ENCODE measurements at places on chromosomes 7 and 10.

DNA sequence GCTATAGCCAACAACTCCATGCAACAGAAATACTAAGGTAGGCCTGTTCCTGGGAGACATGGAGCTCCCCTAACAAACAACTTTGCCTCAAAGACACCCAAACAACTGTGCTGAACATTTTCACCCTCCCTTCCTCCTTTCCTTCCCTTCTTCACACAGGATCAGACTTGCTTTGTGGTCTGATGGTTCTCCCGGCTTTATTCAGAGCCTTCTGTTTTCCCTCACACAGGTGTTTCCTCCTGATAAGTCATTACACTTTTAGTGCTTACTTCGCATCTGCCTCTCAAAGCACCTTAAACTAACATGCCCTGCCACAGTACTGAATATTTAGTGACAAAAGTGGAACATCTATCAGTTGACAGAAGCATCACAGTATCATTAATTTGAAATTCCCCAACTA is 56.3 kb upstream of the YAE1 start:
- DNase-seq = no peak

DNA sequence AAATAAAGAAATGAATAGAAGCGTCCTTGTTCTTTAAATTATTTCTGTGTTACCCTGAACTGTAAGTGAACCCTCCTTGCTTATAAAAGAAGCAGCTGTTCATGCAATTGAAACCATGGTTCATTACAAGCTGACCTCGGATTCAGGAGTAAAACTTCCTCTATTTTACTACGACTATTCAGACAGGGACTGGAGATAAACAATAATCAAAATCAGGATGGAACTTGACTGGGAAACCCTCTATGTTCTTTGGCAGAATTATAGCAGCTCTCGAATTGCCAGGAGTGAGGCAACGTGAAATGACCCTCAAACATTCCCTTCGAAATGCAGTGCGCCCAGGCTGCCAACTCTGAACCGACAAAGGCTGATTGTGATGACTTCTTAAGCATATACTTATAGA is 172.1 kb downstream of the CYP26A1 start:
- DNase-seq = no peak

DNA sequence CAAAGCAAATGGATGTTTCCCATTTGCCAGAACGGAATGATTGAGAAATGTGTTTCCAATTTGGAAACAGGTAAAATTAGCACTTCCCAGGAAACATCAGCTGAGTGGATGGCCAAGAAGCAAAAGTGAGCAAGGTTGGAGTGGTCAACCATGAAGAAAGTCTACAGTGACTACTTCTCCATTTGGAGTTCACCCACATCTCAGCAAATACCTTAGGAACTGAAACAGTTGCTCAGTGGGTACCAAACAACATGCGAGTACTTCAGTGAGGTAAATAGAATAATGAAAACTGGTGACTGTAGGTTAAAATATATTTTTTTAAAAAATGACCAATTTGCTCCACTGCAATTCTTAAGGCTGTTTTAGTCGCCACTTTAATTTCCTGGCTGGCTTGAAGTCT is 57.7 kb downstream of the SLC16A9 start:
- DNase-seq = no peak

- no peak for DNase-seq
Measured at GRCh38 chr7:28782362-28782761, 175.8 kb downstream of the TRIL start.

- no peak for DNase-seq
Measured at GRCh38 chr10:22263106-22263505, 45.3 kb upstream of the EBLN1 start.

DNA sequence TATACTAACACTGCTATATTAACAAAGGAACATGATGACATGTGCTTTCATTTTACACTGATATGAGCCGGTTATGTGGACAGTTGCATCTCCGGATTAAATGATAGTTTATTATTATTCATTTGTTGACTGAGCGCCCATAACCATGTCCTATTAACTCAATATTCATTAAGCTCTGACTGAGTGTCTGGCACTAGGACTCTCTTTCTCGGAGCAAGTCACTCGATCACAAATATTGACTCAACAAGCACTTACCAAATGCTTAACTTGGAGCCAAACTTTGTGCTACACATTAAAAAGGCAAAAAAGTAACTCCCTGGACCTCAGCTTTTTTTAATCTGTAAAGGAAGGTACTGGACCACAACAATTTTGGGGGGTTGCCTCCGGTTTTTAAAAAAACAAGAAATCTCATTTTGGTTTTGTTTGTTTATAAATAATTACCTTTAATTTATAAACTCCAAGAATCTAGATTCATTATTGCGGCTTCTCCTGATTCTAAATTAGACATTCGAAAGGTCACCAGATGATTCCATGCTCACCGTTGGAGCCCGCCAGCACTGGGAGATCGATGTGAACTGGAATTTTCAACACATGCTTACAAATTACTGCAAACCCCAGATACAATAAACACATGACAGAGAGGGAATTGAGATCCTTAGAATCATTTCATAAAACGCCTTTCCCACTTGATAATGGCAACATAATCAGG is 8.9 kb upstream of the LYZL1 start:
- DNase-seq = no peak

GRCh38 chr10:117320050-117320665 is 55.1 kb downstream of the PDZD8 start:
- no peak for DNase-seq

GRCh38 chr7:135729230-135729629 is 1.2 kb upstream of the SLC13A4 start:
- DNase-seq = no peak

- DNase-seq = peak; percentile 26
Measured at GRCh38 chr10:48306265-48306869, at the start of gene MAPK8. Gene MAPK8, plus strand, starts transcription at chr10:48306677. Its CDS starts 94,984 bp downstream, at chr10:48401661.

- no peak for DNase-seq
Measured at GRCh38 chr7:5872326-5872725, 8.3 kb upstream of the OCM start.

DNA sequence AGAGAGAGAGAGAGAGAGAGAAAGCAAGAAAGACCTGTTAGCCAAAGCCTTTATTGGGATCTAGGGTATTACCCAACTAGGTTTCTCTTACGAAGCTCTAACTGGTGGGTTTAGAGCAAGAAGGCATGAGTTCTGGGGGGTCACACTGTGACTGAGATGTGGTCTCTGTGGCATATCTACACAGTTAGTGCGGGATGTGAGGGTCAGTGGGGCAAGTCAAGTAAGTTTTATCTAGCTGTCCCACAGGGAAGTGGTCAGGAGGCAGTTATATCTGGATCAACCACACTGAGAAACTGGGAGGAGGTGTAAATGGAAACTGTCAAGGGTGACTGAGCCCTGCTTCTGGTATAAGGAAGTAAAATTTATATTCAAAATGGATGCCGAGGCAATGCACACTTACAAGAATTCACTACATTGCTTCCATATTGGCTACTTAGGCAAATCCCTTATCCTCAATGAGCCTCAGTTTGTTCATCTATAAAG is 331.6 kb upstream of the HPS1 start:
- no peak for DNase-seq

- no peak for DNase-seq
Measured at GRCh38 chr10:33986016-33986415, 651.5 kb upstream of the NRP1 start.

GRCh38 chr7:135939261-135939812 is 37.8 kb downstream of the MTPN start:
- DNase-seq = no peak

- DNase-seq = no peak
Measured at GRCh38 chr7:151241755-151242096, 6.8 kb downstream of the SMARCD3 start.

DNA sequence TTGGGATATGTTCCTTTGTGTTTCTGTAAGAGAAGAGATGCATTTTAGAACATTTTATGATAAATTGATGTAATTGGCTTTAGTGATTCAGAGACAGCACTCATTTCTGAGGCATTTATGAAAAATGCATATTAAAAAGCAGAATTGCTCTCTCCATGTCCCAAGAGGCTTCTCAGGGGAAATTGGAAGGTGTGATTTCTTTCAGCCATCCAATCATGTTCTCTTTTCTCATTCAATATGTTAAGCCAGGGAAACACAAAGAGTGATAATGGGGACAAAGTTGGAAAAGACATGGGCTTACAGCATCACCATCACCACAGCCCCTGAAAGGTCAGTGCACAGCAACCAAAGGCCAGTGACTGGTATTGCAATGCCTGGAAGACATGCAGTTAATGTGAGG is 129.9 kb upstream of the COL1A2 start:
- DNase-seq = no peak

DNA sequence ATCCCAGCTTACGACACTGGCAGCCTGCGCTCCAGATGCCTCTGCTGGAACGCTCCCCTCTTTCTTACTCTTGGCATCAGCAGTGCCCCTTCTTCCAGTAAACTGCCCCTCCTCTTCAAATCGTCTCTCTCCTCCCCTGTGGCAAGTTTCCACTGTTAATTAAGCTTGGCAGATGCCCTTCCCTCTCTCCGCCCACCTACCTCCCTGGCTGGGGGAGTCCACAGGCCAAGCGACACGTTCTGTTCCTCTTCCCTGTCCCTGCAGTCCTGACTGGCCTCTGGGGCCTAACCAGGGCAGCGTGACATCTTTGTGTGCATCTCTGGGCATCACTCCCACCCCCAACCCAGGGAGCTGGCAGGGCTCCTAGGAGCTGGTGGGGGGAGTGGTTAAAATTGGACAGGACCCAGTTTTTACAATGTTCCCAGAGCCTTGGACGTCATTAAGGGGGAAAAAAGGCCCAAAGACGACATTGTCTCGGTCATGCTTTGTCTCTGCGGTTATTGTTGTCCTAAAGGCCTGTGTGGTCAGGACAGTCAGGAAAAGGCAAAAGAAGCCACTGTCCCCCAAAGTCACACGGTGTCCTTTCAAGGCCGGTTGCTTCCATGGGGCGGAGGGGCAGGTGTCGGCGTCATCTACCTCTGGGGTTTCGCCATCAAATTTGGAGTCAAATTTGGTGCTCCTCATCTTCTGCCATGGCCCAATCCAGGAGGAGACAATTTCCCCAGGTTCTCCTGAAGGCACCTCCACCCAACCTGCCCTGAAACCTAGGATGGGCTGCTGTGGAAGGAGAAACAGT is 54.2 kb downstream of the DLG5 start:
- DNase-seq = no peak

DNA sequence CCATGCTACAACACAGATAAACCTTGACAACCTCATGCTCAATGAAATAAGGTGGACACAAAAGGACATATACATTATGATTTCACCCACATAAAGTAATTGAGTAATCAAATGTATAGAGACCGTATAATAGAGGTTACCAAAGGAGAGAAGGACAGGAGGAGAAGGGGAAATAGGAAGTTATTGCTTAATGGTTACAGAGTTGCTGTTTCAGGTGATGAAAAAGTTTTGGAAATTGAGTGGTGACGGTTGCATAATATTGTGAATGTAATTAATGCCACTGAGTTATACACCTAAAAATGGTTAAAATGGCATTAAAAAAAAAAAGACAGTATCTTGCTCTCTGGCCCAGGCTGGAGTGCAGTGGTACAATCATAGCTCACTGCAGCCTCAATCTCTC is 1.5 kb upstream of the OGDH start:
- DNase-seq = no peak

GRCh38 chr7:54778166-54778565 is 19.2 kb upstream of the SEC61G start:
- DNase-seq = no peak

GRCh38 chr7:125061776-125062397 is 132.3 kb upstream of the POT1 start:
- no peak for DNase-seq

- DNase-seq = no peak
Measured at GRCh38 chr7:87129332-87129731, 22.9 kb upstream of the DMTF1 start.

GRCh38 chr10:4001811-4002210 is 216.8 kb upstream of the KLF6 start:
- DNase-seq = no peak

GRCh38 chr10:102718220-102718619 is 3.8 kb downstream of the SFXN2 start:
- DNase-seq = no peak

DNA sequence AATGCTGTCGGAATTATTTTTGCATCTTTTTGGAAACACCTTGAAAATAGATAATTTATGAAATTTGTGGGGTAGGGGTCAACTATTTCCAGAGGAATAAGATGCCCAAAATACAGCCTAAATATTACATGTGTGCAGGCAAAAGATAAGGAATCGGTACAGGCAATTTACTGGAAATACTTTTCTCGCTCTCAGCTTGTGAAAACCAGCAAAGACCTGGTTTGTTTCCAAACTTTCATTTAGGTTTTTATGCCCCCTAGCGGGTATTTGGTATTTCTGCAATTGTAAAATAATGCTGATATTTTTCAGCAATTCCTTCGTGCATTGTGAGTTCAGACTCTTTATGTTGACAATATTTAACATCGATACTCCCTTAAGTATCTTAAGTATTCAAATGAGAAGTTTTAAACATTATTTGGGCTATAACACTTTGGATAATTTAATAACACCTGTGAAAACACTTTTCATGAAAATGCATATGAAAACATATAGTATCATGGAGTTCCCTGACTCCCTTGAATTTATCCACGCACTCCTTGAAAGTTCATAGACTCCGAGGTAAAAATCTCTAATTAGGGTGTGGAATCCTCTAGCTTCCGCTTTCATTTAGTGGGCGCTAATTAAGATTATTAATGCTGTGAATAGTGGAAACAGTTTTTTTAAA is 132.4 kb downstream of the TSPAN12 start:
- peak; percentile 39 for DNase-seq

- DNase-seq = no peak
Measured at GRCh38 chr10:119461923-119462322, 80.6 kb downstream of the RGS10 start.

- DNase-seq = no peak
Measured at GRCh38 chr7:920351-921070, 34.0 kb downstream of the ADAP1 start.

GRCh38 chr7:149824301-149824741 is 13.9 kb upstream of the ZNF862 start:
- DNase-seq = no peak

DNA sequence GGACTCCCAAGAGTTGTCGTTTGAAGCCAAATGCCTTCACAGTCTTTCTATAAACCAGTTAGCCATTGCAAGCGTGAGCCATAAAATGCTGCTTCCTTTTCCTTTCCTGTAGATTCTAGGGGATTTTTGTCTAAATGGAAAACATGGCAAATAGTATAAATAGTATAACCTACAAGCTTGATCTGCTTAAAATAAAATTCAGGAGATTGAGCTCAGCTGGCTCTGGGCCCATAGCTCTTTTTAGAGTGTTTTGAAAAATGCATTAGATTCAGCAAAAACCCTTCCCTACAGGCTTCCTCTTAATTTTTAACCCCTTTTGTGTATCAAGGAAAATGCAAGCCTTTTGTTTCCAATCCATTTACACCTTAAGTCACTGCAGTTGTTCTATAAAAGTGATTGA is 190.1 kb upstream of the GDF10 start:
- no peak for DNase-seq

DNA sequence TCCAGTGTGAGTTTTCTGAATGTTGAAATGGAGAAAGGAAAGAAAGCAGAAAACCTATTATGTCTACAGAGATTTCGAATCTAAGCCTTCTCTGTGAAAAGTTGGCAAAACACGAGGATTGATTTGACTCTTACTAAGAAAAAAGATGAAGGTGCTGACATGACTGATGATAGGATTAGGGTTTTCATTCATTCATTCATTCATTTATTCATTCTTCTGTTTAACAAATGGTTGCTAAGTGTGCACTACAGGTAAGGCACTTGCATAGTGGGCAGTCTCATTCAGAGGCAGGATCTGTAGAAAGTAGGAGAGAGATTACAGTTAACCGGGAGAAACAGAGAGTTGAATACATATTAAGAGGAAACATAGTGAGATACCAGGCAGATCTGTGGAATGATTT is 137.1 kb downstream of the ZNF365 start:
- no peak for DNase-seq
